ENCODE measurements at places on chromosomes 12 and 14.

- no peaks in the 10 kb centered on the region for H3K36me3 ChIP-seq
- no peaks in the 10 kb centered on the region for H3K27me3 ChIP-seq
- DNase-seq = no peak
- no peak overlapping the region for H3K4me3 ChIP-seq
These were observed 62.3 kb downstream of the MGAT4C start for GRCh38 chr12:86193931-86194330.

DNA sequence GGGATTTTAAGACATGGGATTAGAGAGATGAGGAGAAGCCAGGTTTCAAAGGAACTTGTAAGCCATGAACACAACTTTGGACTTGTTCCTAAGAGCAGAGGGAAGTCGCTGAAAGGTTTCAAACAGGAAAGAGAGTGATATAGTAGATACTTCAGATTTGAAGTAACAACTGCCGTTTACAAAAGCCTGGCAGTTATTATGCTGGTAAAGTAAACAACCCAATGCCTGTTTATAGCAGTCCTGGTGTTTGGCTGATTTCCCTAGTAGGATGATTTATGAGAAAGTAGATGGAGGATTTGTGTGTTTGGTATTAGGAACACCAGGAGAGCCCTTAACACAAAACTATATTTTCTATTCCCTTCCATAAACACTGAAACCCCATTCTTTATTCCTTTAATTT is 285.7 kb downstream of the RMST start:
- DNase-seq = no peak
- no peaks in the 10 kb centered on the region for H3K27me3 ChIP-seq
- H3K36me3 ChIP-seq = no peaks in the 10 kb centered on the region
- H3K27ac ChIP-seq = no peak overlapping the region

DNA sequence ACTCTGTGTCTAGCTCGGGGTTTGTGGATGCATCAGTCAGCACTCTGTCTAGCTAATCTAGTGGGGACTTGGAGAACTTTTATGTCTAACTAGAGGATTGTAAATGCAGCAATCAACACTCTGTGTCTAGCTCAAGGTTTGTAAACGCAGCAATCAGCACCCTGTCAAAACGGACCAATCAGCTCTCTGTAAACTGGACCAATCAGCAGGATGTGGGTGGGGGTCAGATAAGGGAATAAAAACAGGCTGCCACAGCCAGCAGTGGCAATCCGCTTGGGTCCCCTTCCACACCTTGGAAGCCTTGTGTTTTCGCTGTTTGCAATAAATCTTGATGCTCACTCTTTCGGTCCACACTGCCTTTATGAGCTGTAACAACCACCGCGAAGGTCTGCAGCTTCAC is 920.7 kb upstream of the FOXG1 start:
- H3K4me1 ChIP-seq = no peaks in the 10 kb centered on the region
- H3K4me3 ChIP-seq = peak overlapping the region; percentile 20
- no peaks in the 10 kb centered on the region for H3K36me3 ChIP-seq

GRCh38 chr14:71890541-71890940 is 41.7 kb upstream of the RGS6 start:
- H3K4me1 ChIP-seq = no peaks in the 10 kb centered on the region
- H3K27ac ChIP-seq = no peak overlapping the region
- H3K27me3 ChIP-seq = no peaks in the 10 kb centered on the region
- DNase-seq = no peak
- H3K36me3 ChIP-seq = no peaks in the 10 kb centered on the region

- no peak for DNase-seq
- no peak overlapping the region for H3K4me3 ChIP-seq
- H3K27ac ChIP-seq = no peak overlapping the region
- no peaks in the 10 kb centered on the region for H3K4me1 ChIP-seq
- no peaks in the 10 kb centered on the region for H3K27me3 ChIP-seq
These were observed 485.6 kb upstream of the TMEM132C start for GRCh38 chr12:127781336-127781735.

GRCh38 chr14:22573804-22574203 is 15.2 kb downstream of the DAD1 start:
- peaks cover 9% of the 10 kb centered on the region for H3K36me3 ChIP-seq
- no peak for DNase-seq
- no peak overlapping the region for H3K4me3 ChIP-seq
- H3K4me1 ChIP-seq = no peaks in the 10 kb centered on the region
- H3K27me3 ChIP-seq = no peaks in the 10 kb centered on the region

- no peaks in the 10 kb centered on the region for H3K36me3 ChIP-seq
- DNase-seq = no peak
- no peak overlapping the region for H3K27ac ChIP-seq
- H3K27me3 ChIP-seq = peaks cover 3% of the 10 kb centered on the region
- no peaks in the 10 kb centered on the region for H3K4me1 ChIP-seq
- H3K4me3 ChIP-seq = no peak overlapping the region
These were observed 25.3 kb upstream of the TMEM106C start for GRCh38 chr12:47938093-47938492.

DNA sequence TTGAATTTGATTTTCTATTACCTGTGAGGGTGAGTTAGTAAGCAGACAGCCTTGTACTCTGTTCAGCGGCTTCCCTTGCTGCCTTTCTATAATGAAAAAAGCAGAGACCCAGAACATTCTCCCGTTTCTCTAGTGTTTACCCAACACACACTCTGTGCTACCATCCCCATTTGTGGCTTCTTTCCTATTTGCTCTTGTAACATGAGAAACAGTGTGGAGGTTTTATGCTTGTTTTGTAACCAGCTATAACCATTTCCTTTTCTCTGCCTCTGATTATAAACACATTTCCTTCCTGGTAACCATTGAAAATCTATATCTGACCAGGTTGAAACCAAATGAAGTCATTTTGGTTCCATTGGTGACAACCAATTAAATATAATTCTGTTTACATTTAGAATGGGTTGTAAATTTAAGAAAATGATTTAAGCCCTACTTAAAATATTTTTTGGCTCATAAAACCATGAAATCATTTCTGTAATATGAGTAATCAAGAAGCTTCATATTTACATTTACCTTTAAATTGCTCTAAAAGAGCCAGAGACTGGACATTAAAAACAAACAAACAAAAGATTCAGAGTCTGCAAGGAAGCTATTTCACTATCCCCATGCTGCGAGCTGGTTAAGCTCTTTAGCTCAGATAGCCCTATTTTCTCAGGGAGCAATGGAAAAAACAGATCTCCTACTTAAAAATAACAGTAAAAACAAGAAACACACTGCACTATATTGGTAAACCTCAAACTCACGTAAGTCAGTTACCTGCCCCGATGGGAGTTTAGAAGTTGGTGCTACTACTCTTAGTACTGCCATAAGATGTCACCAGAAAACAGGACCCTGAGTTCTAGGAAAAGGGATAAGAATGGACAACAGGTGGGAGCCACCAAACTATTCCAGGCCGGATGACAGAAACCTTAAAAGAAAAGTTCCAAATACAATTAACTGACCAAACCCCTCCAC is 206.5 kb upstream of the EEA1 start:
- H3K27me3 ChIP-seq = no peaks in the 10 kb centered on the region
- no peak overlapping the region for H3K4me3 ChIP-seq
- DNase-seq = no peak
- no peaks in the 10 kb centered on the region for H3K36me3 ChIP-seq

DNA sequence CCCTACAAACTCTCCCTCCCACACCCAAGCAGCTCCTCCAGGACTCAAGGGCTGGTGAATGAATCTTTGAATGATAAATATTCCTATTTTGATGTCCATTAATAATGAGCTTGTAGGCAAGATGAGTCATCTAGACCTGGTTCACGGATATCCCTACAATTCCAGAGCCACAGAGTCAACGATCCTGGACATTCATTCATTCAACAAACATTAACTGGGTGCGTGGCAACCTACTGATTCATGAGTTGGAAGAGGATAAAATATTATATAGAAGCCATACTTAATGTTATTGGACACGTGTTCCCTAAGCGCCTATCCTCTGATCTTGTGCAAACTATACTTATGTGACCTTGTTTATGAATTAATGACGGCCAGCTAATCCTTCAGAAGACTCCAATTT is 420 bp upstream of the OTUB2 start:
- H3K27me3 ChIP-seq = no peaks in the 10 kb centered on the region
- H3K4me1 ChIP-seq = peaks cover 20% of the 10 kb centered on the region
- peak overlapping the region; percentile 50 for H3K4me3 ChIP-seq

- H3K27me3 ChIP-seq = no peaks in the 10 kb centered on the region
- no peaks in the 10 kb centered on the region for H3K36me3 ChIP-seq
- no peaks in the 10 kb centered on the region for H3K4me1 ChIP-seq
These were observed 23.6 kb downstream of the ARMH4 start for GRCh38 chr14:58128416-58128815.

GRCh38 chr12:124024263-124024678 is 51.3 kb downstream of the ZNF664 start:
- no peaks in the 10 kb centered on the region for H3K27me3 ChIP-seq
- H3K4me3 ChIP-seq = no peak overlapping the region
- H3K4me1 ChIP-seq = no peaks in the 10 kb centered on the region
- no peaks in the 10 kb centered on the region for H3K36me3 ChIP-seq
- DNase-seq = no peak
- no peak overlapping the region for H3K27ac ChIP-seq

DNA sequence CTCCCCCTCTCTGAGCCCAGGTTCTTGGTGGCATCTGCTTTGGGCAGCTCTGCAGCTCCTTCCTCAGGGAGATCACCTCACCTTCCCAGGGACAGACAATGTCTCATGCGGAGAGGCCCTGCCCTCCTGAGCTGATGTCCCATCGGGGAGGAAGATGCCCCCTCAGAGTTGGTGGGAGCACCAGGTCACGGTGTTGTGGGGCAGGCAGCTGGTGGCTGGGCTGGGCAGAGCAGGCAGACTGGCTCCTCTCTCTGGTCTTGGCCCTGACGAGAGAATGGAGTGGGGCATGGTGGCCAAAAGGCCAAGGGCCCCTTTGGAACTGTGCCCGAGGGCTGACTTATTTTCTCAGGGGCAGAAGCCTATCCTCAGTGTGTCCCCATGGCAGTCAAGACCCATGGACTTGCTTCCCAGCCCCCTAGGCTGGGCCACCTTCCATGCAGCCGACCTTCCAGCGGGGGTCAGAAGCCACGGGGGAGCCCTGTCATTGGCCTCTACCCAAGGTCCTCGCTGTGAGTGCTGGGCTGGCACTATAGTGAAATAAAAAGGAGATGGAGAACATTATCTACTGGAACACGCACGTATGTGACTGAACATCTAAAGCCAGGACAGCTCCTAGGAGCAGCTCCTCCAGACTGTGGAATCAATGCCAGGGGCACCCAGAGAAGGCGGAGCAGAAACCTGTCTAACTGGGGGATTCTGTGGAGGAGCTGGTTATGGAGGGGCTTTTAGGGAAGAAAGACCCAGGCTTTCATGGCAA is 21.9 kb downstream of the PPP2R5C start:
- no peak overlapping the region for H3K4me3 ChIP-seq
- H3K36me3 ChIP-seq = no peaks in the 10 kb centered on the region
- H3K27me3 ChIP-seq = no peaks in the 10 kb centered on the region
- H3K4me1 ChIP-seq = no peaks in the 10 kb centered on the region
- no peak overlapping the region for H3K27ac ChIP-seq

DNA sequence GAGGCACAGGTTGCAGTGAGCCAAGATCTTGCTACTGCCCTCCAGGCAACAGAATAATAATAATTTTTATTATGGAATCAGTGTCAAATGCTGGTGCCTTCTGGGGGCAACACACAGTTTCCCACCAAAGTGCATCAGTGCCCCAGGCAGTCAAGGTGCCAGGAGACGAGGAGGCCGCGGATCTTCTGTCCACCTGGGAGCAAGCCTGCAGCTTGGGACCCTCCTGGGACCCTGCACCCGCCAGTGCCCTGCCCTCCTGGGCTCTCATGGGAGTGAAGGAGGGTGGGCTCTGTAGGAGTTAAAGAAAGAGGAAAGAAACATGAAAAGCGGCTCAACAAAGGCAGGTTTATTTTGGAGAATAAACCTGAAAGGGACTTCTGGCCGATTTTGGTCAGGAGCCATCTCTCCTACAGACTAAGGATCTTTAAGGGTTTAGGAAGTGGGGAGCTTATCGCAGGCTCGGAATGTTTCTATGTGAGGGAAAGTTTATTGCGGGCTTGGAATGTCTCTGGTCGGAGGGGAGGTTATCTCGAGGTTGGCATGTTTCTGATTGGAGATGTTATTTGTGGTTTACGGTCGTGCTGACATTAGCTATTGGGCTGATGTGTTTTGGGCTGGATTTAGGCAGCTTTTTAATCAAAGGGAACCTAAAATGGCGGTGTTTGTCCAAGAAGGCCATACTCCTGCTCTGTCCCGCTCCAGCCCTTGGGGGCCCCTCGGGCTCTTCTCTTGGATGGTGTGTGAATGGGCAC is 1.1 kb upstream of the ASPG start:
- H3K4me1 ChIP-seq = no peaks in the 10 kb centered on the region
- H3K36me3 ChIP-seq = no peaks in the 10 kb centered on the region
- no peak overlapping the region for H3K4me3 ChIP-seq
- H3K27ac ChIP-seq = no peak overlapping the region
- DNase-seq = no peak

DNA sequence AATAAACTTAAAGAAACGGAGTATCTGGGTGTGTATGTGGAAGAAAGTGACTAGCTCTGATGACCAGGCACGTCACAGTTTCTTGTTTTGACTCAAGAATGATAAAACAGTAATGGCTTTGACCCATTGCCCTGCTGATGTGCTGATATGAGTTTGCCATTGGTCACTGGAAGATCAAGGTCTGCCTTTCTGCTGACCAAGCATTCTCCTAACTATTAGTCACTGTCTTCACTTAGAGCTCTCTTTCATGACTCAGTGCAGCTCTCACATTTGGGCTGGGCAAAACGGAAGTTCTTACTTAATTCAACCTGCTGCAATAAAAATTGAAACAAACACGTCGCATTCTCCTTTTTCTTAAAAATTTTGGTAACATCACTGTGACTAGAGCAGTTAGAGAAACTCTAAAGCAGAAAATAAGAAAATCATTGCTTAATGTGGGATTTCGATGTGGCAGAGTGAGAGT is 366.7 kb downstream of the BTG1 start:
- H3K4me1 ChIP-seq = no peaks in the 10 kb centered on the region
- no peak overlapping the region for H3K27ac ChIP-seq
- DNase-seq = peak; percentile 78
- no peaks in the 10 kb centered on the region for H3K36me3 ChIP-seq

DNA sequence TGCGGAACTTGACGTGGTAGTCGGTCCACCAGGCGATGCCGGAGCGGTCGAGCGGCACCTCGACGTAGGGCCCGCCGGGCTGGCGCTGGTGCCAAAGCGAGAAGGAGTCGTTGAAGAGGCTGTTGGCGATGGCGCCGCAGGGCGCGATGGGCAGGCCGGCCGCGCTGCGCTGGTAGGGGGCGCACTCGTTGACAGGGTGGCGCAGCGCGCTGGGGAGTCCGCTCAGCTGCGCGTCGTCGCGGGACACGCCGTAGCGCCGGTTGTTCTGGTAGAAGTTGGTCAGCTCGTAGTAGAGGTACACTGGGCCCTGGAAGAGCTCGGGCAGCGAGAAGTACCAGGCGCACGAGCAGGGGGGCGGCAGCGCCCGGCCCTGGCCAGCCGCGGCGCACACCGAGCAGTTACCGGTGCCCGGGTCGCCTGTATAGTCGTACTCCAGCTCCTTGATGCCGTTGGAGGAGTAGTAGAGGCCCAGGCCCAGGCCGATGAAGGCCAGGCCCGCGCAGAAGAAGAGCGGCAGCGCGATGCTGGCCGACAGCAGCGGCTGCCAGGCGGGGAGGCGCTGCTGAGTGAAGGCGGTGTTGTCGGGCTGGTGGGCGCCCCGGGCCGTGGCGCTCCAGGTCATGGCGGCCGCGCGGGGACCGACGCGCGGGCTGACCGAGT is 482 bp downstream of the TMEM30B start:
- H3K4me1 ChIP-seq = no peaks in the 10 kb centered on the region
- no peaks in the 10 kb centered on the region for H3K36me3 ChIP-seq
- peak overlapping the region; percentile 48 for H3K4me3 ChIP-seq
- no peak for DNase-seq
- peaks cover 26% of the 10 kb centered on the region for H3K27me3 ChIP-seq

All from Panc1 (cell line).